Stimulated activated CD4-positive, alpha-beta T cell treated with anti-CD3 and anti-CD28 coated beads, Interleukin-12 subunit alpha, Interleukin-12 subunit beta, amount 100 ng/mL, for 4 hours (primary cell): ENCODE measurements at places on chromosomes 12 and 14.

GRCh38 chr14:64628940-64629408, 75.2 kb upstream of the PLEKHG3 start:
- DNase-seq = no peak

GRCh38 chr14:51041883-51042282, 53.0 kb downstream of the TRIM9 start:
- DNase-seq = no peak

- no peak for DNase-seq
These were observed 196.7 kb downstream of the TTC6 start for GRCh38 chr14:37792124-37792523.

DNA sequence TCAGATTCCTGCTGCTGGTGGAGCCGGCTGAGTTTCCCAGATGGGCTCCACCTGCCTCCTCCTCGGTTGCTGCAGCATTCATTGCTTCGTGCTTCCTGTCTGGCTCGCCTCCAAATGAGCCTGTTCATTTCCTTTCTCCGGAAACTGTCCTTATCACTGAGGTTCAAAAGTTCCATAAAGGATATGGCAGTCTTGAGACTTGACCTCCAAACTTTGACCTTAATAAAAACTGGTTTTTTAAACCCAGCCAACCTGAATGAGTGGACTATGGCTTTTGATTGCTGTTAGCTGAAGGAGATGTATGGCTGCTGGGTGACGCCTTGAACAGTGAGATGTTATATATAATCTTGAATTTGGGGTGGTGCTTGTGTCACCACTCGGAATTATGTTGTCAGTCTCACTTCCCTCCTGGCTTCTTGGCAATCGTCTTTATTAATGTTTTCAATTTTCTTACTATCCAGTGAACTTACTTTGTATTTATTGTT, 62.7 kb downstream of the RASSF3 start:
- no peak for DNase-seq

GRCh38 chr12:92149563-92149962, 3.9 kb upstream of the BTG1 start:
- no peak for DNase-seq

- DNase-seq = no peak
These were observed 85.1 kb downstream of the KDM2B start for GRCh38 chr12:121495746-121496145.

GRCh38 chr12:77401064-77401769, 335.8 kb upstream of the E2F7 start:
- no peak for DNase-seq

DNA sequence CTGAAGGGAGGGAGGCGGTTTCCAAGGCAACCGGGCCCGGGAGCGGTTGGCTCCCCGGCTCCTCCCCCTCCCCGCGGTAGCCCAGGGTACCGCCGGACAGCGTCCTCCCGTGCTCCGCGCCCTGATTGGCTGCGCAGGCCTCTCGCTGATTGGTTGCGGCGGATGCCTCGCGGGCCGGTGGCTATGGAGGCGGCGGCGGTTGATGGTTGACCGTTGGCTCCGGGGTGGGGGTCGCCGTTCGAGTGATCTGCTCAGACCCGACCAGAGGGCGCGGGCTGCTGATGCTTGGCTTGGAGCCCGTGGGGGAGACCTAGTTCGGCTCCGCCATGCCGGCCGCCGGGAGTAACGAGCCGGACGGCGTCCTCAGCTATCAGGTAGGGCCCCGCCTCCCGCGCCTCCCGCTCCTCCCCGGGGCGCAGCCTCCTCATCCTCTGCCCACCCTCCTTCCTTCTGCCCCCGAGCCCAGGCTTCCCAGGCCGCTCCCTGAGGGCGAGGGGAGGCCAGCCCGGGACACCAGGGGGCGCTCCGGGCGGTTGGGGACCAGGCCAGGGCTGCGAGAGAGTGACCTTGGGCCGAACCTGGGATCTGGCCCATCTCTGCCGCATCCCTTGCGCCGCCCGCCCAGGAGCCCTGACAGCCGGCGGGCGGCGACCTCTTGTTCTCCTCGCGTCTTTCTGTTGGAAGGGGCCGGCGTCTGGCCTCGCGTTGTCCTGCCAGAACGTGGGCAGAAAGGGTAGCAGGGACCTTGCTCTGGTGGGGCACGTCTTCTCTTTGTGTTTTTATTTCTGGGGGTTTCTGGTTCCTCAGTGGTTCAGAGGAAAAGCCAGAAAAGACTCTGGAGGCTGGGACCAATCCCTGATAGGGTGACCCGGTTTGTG, at the start of gene SLC4A8:
Gene SLC4A8, plus strand, starts transcription at position 170 of the 878 bp plus-strand sequence. Its CDS starts 157 bp downstream, at position 327.
- peak; percentile 67 for DNase-seq

DNA sequence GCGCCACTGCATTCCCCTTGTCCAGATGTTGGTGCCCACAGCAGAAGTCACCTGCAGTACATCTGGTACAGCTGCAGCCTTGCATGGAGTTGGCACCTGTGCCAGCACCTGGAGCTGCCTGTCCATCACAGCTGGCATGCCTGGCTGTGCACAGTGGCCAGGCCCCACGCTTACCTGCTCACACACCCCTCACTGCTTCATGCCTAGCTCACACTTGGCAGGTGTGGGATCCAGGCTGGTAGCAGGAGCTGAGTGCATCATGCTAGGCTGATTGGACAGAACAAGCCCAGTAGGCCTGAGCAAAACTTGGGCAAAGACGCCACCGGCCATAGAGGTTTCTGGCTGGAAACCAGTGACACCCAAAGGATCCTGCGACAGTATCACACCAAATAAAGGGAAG, 402.8 kb downstream of the FOXG1 start:
- no peak for DNase-seq

DNA sequence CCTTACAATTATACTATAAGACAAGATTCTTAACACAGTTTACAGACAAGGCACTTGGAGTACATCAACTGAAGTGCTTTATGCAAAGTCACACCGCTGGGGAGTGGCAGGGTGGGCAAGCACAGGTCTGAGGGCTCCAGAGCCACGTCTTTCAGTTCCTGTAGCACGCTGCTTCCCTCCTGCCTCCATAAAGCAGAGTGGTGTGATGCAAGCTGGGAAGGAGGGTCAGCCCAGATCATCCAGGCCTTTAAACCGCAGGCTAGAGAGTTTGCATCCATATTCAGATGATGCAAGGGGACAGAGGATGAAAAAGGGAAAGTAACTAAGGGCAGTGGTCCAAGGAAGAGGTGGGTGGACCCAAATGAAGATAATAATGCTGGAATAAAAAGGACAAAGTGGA, 132.6 kb downstream of the ITPR2 start:
- no peak for DNase-seq

GRCh38 chr14:78823035-78823434, 652.9 kb downstream of the NRXN3 start:
- no peak for DNase-seq

- no peak for DNase-seq
These were observed 16.4 kb upstream of the A2M start for GRCh38 chr12:9132008-9132535.

DNA sequence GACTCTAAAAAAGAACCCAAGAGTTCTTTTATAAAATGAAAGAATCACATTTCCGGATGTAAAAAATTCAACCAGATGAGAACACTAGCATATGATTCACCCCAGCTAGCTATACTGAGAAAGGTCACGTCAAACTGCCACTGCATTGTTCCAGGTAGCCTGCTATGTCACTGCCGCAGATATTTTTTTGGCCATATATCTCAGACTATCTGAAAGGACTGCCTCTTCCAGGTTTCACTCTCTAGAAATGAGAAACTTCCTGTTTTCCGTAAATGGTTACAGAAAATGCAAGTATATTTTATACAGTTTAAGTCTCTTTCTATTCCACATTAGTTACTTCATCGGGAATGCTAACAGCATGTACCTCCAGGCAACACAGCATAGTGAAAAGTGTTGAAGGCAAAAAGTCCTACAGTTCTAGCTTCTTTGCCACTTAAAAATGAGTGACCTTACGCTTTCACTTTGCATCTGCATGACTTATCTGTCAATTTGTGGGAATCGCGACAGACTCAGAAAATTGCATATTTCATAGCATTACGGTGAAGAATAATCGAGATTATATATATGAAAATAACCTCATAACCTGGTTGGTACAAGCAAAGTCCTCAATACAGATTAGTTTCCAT, 105.2 kb downstream of the MED13L start:
- peak; percentile 16 for DNase-seq

DNA sequence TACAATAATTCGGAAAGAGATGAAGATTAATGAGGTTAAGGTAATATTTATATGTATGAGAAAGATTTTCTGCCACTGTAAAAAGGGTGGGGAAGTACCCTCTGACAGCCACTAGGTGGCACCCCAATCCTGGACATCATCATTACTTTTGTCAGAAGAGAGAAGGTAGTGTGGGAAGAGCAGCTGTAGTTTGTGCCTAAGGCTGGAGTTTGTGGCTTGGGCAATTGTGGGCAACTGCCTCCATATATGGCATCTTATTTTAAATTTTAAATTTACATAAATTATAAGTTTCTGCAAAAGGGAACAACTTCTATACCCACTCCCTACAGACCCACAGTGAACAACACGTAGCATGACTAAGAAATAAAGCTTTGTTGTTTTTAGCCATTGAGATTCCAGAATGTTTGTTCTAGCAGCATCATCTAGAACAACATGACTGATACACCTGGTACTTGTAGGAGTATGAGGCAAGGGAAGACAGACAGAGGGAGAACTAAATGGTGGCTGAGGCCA, 34.4 kb upstream of the SYCP3 start:
- DNase-seq = peak; percentile 51

DNA sequence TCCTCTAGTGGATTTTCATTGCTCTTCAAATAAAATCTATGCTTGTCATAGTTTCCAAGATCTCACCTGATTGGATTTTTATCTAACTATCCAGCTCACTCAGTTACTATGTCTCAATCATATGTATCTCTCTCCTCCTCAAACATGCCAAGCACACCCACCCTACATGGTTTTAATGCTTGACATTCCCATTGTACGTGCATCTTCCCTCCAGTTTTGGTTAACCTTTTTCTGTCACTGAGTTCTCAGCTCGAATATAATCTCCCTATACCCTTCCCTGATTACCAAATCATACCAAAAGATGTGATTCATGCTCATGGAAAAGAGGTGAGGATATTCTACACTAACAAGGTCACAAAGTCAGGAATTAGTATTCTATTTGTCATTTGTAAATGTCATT, 12.0 kb upstream of the PTPRQ start:
- no peak for DNase-seq

DNA sequence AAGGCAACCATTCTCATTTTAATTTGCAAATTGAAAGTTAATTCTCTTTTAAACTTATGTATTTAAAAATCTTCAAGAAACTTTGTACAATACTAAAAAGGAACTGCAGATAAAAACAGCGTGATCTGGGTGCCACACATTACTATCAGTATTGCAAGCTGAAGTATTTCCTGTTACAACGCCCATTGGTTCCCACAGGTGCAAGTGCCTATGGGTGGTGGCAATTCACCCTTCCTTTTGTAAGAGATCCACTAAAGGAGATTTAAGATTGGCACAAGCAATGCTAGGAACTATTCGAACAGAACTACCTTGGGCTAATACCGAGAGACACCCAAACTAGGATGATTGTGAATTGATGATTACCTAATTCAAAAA, 13.2 kb downstream of the TAOK3 start:
- DNase-seq = no peak

GRCh38 chr12:5969156-5969973, 24.3 kb upstream of the ANO2 start:
- no peak for DNase-seq

DNA sequence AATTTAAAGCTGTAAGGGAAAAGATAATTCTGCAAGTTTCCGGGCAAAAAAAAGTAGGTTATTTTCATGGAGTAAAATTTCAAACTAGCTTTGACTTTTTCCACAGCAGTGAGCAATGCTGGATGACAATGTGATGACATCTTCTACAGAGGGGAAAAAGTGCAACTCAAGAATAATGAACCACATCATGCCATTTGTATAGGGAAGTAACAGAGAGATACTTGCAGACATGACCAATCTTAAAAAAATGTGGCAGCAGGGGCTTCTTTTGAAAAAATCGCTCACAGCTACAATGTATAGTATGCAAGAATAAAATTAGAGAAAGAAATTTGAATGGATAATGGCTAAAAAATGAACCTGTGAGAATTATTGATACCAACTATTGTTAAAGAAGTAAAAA, 115.5 kb downstream of the DHRS2 start:
- no peak for DNase-seq

GRCh38 chr12:113185180-113186032, at the start of the genes DDX54 and RITA1:
Gene DDX54, minus strand, starts transcription at chr12:113185478. Its CDS starts 27 bp downstream, at chr12:113185451.
Gene RITA1, plus strand, starts transcription at chr12:113185721. Its CDS starts 1,026 bp downstream, at chr12:113186747.
- DNase-seq = peak; percentile 81

DNA sequence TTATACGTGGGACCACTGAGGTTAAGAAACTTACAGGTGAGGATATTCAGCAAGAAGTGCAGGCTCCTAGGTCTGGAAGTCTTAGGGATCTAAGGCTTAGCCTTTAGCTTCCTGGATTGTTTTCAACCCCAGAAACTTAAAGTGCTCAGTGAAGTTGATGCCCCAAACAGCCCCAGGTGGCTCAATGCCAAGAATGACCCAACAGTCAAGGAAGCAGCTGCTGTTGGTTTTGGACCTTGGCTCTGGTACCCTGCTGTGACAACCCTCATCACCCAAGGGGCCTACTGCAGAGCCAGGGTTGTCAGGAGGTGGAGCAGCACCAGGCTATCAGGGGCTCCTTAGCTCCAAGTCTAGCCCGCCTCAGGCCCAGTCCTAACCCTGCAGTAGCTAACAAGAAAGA, 36.8 kb downstream of the VDR start:
- no peak for DNase-seq

DNA sequence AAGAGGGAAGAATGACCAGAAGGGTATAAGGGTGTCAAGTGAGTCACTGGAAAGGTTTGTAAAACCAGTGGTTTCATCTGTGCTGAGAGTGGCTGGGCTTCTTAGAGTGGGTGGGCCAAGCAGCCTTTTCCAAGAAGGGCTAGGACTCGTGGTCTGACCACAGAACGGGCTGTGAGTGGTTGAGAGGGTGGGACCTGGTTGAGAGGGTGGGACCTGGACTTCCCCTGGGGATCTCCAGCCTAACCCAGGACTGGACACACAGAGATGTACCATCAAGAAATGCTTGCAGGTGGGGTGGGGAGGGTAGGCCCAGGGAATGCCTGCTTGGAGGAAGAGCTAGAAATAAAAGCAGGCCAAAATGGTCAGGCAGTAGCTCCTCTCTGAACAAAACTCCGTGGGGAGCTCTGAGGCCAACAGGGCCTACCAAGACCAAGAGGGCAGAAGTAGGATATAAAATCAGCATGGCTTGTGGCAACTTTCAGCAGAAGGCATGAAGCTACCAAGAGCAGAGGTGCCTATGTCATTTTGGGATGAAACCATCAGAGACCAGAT, 140.5 kb downstream of the FOXN3 start:
- DNase-seq = peak; percentile 19

DNA sequence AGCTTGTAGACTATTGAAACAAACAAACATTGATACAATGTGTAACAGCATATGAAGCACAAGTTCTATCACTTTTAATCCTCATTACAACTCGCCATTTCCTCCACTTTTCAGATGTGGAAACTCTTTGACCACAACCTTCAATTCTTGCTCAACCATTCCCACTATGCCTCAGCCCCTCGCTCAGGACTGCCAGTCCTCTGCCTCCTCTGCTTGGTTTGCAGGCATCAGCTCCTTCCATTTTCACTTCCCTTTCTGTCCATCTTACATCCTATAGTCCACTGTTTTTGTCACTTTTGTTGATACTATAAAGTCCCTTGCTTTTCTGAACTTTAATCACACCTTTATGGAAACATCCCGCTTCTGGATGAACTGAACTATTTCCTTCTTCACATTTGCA, 28.2 kb upstream of the CD27 start:
- DNase-seq = no peak

GRCh38 chr14:95490727-95491451, 25.6 kb downstream of the SYNE3 start:
- no peak for DNase-seq
